ENCODE measurements at places on chromosomes 3 and 15. TPM values are rescaled to one million over a fixed set of nuclear protein-coding genes. Genes with fewer than 3 reads are reported as not detected.

DNA sequence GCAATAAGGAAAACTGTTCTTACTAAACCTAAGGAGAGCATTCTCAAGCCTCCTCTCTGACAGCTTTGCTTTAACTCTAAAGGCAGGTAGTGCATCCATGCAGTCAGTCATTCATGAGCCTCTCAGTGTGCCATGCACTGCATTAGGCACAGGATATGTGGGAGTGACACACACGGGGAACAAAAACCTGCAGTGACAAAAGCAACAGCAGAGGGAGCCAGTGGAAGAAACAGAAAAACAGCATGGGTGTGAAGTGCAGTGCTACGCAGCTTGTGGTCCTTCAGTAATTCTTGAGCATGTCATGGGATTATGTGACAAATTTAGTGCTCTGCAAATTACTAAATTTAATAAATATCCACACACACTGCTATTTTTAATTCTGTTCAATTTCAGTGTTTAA is 230.7 kb downstream of the BBX start:
- H3K4me1 ChIP-seq, result no peaks in the 10 kb centered on the region
- no peak overlapping the region for H3K4me3 ChIP-seq
- no peaks in the 10 kb centered on the region for H3K27me3 ChIP-seq
- no peak overlapping the region for H3K27ac ChIP-seq

GRCh38 chr15:63598473-63599400 is 1.6 kb downstream of the FBXL22 start:
- no peak overlapping the region for H3K4me3 ChIP-seq
- no peaks in the 10 kb centered on the region for H3K27me3 ChIP-seq
- peak overlapping the region; percentile 9 for H3K27ac ChIP-seq
- H3K36me3 ChIP-seq, result peaks cover 15% of the 10 kb centered on the region
- H3K4me1 ChIP-seq, result peaks cover 61% of the 10 kb centered on the region

- H3K4me1 ChIP-seq, result peaks cover 52% of the 10 kb centered on the region
- no peak for DNase-seq
- H3K27ac ChIP-seq, result no peak overlapping the region
- H3K27me3 ChIP-seq, result no peaks in the 10 kb centered on the region
- H3K4me3 ChIP-seq, result no peak overlapping the region
- peaks cover 30% of the 10 kb centered on the region for H3K36me3 ChIP-seq
These were observed 4.1 kb downstream of the CCR8 start for GRCh38 chr3:39333607-39334006.

- H3K4me3 ChIP-seq, result no peak overlapping the region
- no peak overlapping the region for H3K27ac ChIP-seq
- no peaks in the 10 kb centered on the region for H3K36me3 ChIP-seq
- peaks cover 35% of the 10 kb centered on the region for H3K27me3 ChIP-seq
These were observed 132.7 kb upstream of the RGMA start for GRCh38 chr15:93221759-93222158.

The GOLGA8Q gene
- 2.3 TPM for total RNA-seq

DNA sequence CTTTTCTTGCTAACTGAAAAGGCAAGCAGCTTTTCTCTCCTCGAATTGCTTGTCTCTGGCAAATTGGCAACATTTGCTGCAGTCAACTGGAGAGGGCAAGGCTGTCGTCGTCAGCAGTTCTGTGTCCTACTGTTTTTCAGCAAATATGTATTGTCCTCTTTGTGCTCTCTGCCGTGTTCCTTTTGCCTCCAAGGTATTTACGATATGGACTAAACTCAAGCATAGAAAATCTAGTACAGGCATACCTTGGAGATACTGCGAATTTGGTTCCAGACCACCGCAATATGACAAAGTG is 558 bp upstream of the SLC30A4 start:
- peaks cover 20% of the 10 kb centered on the region for H3K4me1 ChIP-seq
- peak overlapping the region; percentile 80 for H3K4me3 ChIP-seq
- H3K27ac ChIP-seq, result peak overlapping the region; percentile 36
- H3K36me3 ChIP-seq, result no peaks in the 10 kb centered on the region
- H3K27me3 ChIP-seq, result peaks cover 23% of the 10 kb centered on the region

DNA sequence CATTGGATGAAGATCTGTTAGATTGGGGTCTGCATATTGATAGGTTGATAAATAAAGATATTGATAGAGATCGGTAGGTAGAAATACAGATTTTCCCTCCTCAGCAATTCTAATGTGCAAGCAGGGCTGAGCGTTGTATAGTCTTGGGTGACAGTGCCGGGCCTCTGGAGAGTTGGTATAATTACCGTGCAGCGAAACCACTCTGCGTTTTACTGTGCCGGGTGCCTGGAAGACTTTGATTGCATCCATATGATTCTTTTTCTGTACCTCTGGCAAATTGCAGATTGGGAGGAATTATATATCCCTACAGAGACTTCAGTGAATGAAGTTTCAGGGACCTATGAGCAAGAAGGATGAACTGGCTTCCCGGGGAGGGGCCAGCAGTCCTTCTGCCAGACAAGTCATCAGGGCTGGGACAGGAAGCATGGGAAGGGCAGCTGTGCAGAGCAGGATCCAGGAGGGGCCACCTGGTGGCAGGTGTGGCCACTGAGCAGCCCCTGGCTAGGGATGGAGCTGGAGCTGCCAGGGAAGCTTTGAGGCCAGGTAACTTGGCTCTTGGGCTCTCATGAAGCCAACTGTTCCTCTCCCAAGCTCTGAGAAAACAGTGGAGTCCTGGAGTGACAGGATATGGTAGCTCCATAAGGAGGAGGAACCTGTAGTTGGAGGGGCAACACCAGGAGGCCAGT is 132.5 kb downstream of the APBA2 start:
- H3K4me3 ChIP-seq, result no peak overlapping the region
- H3K27me3 ChIP-seq, result no peaks in the 10 kb centered on the region
- H3K4me1 ChIP-seq, result no peaks in the 10 kb centered on the region
- H3K27ac ChIP-seq, result no peak overlapping the region
- DNase-seq, result no peak
- H3K36me3 ChIP-seq, result no peaks in the 10 kb centered on the region

GRCh38 chr15:82894971-82895520 is 57.5 kb downstream of the HOMER2 start:
- H3K4me3 ChIP-seq, result no peak overlapping the region
- H3K27ac ChIP-seq, result no peak overlapping the region
- H3K4me1 ChIP-seq, result no peaks in the 10 kb centered on the region

DNA sequence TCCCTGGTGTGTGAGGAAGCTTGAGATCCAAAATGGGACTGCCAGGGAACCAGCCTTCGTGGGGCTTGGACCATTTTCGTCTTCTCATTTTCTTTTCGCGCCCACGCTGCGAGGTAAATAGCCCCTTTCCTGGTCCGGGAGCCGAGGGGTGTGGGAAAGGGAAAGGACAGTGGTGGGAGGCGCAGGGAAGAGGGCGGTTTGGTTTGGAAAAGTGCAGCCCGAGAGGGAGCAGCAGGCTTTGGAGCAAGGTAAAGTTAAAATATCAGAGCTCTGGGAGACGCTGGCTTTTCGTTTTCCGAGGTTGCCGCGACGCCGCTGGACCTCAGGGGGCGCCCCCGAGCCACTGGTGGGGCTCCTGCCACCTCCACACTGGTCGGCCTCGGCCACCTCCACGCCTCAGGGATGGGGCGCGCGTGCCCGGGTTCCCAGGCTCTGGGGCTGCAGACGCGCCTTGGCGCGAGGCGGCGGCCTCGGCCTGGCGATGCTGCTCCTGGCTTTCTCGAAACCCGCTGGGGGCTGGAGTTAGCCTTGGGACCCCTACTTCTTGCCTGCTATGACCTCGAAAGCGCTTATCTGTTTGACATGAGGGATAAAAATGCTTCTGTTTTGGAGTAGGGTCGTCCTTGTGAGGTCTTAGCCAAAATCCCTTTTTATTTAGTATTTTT is 3.2 kb downstream of the PTPRG start:
- peaks cover 12% of the 10 kb centered on the region for H3K4me1 ChIP-seq
- DNase-seq, result no peak
- H3K36me3 ChIP-seq, result peaks cover 3% of the 10 kb centered on the region
- no peak overlapping the region for H3K27ac ChIP-seq

The CACNA2D2 gene
- 0.45 TPM for total RNA-seq

The GCNT3 gene
- not detected for total RNA-seq
